Activated T-helper 1 cell treated with Interleukin-2 at 50 U/mL for 16 hours (primary cell): ENCODE measurements at places on chromosomes 1 and 21.

- DNase-seq, result no peak
These were observed 431 bp upstream of the C1orf52 start for GRCh38 chr1:85259912-85260274.

DNA sequence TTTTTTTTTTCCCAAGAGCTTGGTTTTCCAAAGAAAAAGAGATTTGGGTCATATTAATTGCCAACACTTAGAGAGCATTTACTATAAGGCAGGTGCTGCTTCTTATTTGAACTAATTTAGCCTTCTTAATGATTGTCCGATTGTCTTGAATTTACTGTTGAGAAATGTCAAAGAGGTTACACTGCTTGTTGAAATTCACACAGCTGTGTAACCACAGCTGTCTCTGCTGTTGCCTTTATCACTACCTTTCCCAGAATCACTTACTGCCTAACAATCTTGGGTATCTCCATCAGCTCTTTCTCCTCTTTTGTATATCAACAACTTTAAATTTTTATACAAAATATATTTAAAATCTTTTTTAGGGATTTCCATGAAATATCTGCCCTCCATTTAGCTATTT lies 115.6 kb downstream of the UCHL5 start:
- no peak for DNase-seq

DNA sequence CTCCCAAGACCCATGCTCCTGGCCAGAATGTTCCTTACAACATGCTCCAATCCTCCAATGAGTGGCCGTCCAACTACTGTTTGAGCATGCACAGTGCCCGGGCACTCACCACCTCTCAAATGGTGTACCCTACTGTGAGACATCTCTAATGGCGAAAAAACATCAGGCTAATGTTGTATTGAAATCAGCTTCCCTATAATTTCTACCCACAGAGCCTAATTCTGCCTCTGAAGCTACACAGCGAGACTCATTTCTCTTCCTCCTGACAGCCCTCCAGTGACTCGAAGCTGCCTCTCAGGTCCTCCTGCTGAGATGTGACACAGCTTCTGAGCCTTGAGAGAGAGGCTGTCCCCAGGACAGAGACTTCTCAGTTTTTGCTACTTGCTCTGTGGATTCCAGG lies 130.7 kb downstream of the FAM78B start:
- no peak for DNase-seq

- DNase-seq, result no peak
These were observed 19.0 kb downstream of the BACE2 start for GRCh38 chr21:41186755-41187536.

GRCh38 chr1:1517973-1518620 lies 6.1 kb downstream of the ATAD3A start:
- no peak for DNase-seq
